ENCODE measurements at places on chromosomes 7 and 10.

- peaks cover 12% of the 10 kb centered on the region for H3K4me1 ChIP-seq
These were observed 7.1 kb upstream of the RBM28 start for GRCh38 chr7:128350708-128351295.

GRCh38 chr7:1460821-1461645, 1.8 kb upstream of the MICALL2 start:
- no peaks in the 10 kb centered on the region for H3K27me3 ChIP-seq
- no peak for DNase-seq
- peak overlapping the region; percentile 19 for H3K4me3 ChIP-seq
- peak overlapping the region; percentile 87 for H3K27ac ChIP-seq

- peaks cover 2% of the 10 kb centered on the region for H3K4me1 ChIP-seq
- no peaks in the 10 kb centered on the region for H3K27me3 ChIP-seq
- no peaks in the 10 kb centered on the region for H3K36me3 ChIP-seq
- no peak for DNase-seq
These were observed 205.4 kb downstream of the IMMP2L start for GRCh38 chr7:111356941-111357340.

DNA sequence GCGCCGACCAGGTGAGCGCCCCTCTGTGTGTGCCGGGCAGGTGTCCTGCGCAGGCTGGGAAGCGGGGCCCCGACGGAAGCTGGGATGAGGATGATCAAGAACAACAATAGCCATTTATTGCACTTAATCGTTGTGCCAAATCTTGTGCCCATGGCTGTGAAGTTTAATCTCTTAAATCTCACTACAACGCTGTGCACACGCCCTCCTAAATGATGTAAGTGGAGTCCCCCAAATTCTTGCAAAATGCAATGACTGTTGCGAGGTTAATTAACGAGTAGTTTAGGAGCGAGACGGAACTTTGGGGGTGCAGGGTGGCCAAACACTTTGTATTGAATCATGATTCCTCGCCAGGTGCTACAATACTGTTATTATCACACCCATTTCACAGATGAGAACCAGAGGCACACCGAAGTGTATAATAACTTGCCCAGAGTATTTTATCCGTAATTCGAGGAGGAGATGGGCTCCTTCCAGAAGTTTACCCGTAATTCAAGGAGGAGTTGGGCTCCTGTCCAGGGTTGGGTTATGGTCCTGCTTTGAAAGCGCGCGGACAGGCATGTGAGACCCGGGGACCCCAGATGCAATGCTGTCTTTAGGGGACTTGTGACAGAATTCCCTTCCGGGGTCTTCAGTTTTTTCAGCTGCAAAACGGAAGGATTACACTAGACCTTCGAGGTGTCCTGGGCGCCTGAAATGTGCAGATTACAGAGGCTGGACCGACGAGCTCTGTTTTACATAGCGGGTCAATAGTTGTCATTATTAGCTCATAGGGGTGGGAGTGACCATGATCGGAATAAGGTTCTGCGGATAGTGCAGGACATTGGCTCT, 1.0 kb downstream of the FFAR4 start:
- H3K27ac ChIP-seq = no peak overlapping the region
- no peak for DNase-seq
- H3K36me3 ChIP-seq = peaks cover 9% of the 10 kb centered on the region
- peaks cover 7% of the 10 kb centered on the region for H3K4me1 ChIP-seq

- no peak for DNase-seq
- H3K4me3 ChIP-seq = no peak overlapping the region
- no peak overlapping the region for H3K27ac ChIP-seq
- H3K4me1 ChIP-seq = peaks cover 15% of the 10 kb centered on the region
- H3K27me3 ChIP-seq = no peaks in the 10 kb centered on the region
- H3K36me3 ChIP-seq = peaks cover 5% of the 10 kb centered on the region
These were observed 82.3 kb downstream of the INPP5A start for GRCh38 chr10:132619927-132620326.

DNA sequence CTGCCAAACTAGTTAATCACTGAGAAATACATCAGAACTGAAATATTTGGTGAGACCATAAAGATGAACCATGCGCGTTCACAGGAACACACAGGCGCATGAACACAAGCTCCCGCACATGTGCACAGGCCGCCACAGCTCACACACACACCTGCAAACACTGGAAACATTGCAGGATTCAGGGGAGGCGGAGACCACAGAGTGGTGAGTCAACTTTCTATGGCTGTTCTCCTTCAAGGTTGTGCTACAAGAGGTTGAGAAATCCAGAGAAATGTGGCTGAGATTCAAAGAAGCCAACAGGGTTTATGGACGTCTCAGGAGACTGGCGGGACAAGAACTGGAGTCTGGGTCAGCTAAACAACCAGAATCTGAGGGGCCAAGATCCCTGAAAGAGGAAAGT, 17.8 kb downstream of the ESYT2 start:
- H3K36me3 ChIP-seq = peaks cover 6% of the 10 kb centered on the region
- no peaks in the 10 kb centered on the region for H3K27me3 ChIP-seq
- peaks cover 68% of the 10 kb centered on the region for H3K4me1 ChIP-seq

DNA sequence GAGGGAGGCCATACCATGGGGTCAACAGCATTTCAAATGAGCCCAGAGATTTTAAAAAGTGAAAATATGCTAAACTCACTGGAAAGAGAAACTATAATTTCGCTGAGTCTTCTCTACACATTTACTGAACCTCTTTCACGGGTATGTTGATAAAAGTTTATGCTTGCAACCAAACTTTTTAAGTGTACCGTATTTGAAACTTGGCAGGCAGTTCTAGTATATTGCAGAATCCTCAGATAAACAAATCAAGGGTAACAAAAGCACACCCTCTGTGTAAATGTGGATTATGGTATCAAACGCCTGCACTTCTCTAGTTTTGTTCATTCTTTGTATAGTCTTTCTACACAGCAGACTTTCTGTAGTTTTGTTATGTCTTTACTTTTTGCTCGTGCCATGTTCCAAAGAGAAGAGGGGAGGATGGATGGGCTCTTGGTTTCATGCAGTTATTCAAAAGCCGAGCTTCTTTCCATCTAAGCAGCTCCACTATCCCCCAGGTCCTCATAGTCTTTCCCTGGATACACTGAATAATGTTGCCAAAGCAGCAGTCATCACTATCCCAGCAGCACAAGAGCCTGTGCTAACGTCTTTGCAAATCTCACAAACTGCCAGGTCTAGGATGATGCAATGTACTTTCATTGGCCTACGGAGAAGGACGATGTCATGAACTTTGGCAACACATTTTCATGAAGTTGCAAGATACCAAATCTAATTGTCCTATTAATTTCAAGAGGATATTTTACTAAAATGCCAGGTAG, 131.2 kb downstream of the MPP7 start:
- H3K27ac ChIP-seq = no peak overlapping the region
- H3K4me1 ChIP-seq = peaks cover 27% of the 10 kb centered on the region
- H3K36me3 ChIP-seq = peaks cover 2% of the 10 kb centered on the region
- DNase-seq = no peak
- no peaks in the 10 kb centered on the region for H3K27me3 ChIP-seq

DNA sequence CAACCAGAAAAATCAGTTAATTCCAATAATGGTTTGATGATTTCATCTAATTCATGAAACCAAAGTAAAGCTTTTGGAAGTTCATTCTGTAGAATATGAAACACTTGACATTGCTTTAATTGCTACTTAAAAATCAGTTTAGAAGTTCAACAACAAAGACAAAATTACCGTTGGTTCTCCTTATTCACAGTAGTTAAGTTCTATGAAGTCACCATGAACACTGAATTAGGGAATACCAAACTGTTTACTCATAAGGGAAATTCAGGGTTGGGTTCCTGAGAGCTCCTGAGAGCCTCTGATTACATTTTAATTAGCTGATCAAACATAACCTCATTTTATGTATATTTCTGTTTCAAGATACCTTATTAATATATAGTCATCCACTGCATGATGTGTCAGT, 46.2 kb downstream of the ZNF438 start:
- H3K27ac ChIP-seq = no peak overlapping the region
- no peaks in the 10 kb centered on the region for H3K27me3 ChIP-seq
- no peak overlapping the region for H3K4me3 ChIP-seq
- H3K4me1 ChIP-seq = no peaks in the 10 kb centered on the region
- H3K36me3 ChIP-seq = peaks cover 2% of the 10 kb centered on the region

DNA sequence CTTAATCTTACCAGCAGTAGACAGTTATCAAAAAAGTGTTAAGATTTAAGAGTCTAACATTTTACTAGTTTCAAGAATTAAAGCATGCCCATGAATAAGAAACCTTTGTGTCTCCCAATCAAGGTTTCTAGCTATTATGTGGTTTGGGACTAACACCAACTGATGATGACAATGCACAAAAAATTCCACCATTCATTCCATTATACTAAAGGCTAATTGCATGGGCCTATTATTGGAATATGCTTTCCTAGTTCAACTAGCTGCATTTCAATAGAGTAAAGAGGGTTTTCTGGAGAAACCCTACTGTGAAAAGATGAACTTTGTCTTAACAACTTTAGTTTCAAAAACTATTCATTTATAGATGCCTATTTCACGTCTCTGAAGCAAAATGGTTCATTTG, 44.6 kb downstream of the UBE2H start:
- H3K27me3 ChIP-seq = no peaks in the 10 kb centered on the region
- no peak overlapping the region for H3K4me3 ChIP-seq
- DNase-seq = no peak
- H3K4me1 ChIP-seq = peaks cover 57% of the 10 kb centered on the region
- H3K27ac ChIP-seq = peak overlapping the region; percentile 46

GRCh38 chr10:104809288-104810090, 168.4 kb downstream of the SORCS3 start:
- no peak for DNase-seq
- no peak overlapping the region for H3K4me3 ChIP-seq
- H3K36me3 ChIP-seq = no peaks in the 10 kb centered on the region
- H3K27ac ChIP-seq = no peak overlapping the region
- H3K4me1 ChIP-seq = no peaks in the 10 kb centered on the region

DNA sequence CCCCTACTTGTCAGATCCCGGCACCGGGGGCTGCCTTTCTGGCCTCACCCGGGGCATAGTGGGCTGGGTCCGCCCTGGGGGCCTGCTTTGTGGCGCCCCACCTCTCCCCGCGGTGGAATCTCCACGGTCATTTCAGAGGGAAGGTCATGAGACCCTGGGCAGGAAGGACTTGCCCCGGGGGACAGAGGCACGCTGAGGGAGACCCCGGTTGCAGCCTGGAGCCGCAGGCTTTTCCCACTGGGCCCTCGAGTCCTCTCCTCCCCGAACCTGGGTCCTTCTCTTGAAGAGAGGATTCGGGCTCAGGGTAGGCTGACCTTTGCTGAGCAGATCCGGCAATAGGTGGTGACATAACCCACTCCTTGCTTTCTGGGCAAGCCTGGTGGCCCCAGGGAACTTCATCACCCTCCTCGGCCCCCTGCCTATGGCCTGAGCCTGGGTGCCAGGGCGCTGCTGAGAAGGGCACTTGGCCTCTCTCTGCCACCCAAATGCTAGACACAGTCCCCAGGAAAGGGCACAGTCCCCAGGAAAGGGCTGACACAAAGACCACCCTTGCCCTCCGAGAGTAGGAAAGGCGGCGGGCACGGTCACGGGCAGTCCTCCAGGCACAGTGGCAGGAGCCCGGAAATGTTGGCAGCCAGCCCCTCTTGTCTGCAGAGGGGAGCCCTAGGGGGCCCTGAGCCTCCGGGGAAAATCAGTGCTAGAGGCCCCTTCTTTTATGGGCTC, 36.2 kb downstream of the FKBP6 start:
- DNase-seq = no peak
- H3K27me3 ChIP-seq = peaks cover 36% of the 10 kb centered on the region
- H3K4me1 ChIP-seq = no peaks in the 10 kb centered on the region
- no peak overlapping the region for H3K27ac ChIP-seq
- no peak overlapping the region for H3K4me3 ChIP-seq
- peaks cover 4% of the 10 kb centered on the region for H3K36me3 ChIP-seq

GRCh38 chr7:25789701-25790640, 362.0 kb upstream of the NFE2L3 start:
- H3K27me3 ChIP-seq = peaks cover 30% of the 10 kb centered on the region
- no peak for DNase-seq
- H3K27ac ChIP-seq = no peak overlapping the region

GRCh38 chr7:157737151-157738065, 400.6 kb downstream of the DNAJB6 start:
- H3K27ac ChIP-seq = no peak overlapping the region
- H3K4me1 ChIP-seq = peaks cover 2% of the 10 kb centered on the region
- DNase-seq = no peak
- peaks cover 39% of the 10 kb centered on the region for H3K27me3 ChIP-seq

DNA sequence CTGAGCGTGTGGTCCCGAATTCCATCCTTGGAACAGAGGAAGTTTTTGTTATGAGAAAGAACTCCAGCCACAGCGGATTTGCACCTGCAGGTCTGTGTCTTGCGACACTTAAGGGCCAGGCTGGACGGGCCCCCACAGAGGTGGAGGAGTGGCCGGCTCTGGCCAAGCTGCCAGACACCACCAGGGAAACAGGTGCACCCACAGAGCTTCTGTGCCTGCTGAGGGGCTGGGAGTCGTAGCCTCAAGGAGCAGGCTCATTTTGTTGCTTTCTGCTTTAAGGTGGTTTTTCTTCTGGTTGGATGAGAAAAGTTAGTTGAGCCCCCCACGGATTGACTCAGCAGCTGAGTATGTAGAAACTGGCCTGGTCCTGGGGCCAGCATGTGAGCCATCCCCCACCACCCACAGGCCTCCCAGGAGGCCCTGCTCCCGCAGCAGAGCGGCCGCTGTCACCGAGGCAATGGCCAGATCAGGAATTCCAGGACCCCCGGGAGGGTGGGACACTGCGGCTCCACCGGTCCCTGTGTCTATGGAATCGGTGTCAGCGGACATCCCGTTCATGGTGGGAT, 41.9 kb downstream of the NKX6-2 start:
- no peaks in the 10 kb centered on the region for H3K36me3 ChIP-seq
- DNase-seq = no peak
- no peaks in the 10 kb centered on the region for H3K27me3 ChIP-seq
- H3K4me3 ChIP-seq = no peak overlapping the region

DNA sequence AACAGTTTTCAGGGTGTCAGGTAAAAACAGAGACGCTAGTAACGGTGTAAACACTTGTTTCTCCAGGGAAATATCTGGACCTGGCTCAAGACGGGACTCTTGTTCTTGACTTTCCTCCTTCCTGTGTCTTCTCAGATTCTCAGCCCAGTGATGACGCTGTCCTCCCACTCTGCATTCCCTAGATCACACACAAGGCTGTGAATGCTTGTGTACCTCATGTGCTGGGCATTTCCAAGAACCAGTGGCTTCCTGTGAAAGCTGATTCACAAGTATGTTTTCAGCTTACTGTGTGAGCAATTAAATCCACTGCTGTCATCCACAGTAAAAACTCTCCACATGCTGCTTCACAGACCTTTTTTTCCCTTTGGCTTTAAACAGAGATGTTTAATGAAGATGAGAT, 193.8 kb upstream of the DPP6 start:
- H3K27ac ChIP-seq = no peak overlapping the region
- no peak for DNase-seq
- no peaks in the 10 kb centered on the region for H3K4me1 ChIP-seq
- H3K36me3 ChIP-seq = no peaks in the 10 kb centered on the region

DNA sequence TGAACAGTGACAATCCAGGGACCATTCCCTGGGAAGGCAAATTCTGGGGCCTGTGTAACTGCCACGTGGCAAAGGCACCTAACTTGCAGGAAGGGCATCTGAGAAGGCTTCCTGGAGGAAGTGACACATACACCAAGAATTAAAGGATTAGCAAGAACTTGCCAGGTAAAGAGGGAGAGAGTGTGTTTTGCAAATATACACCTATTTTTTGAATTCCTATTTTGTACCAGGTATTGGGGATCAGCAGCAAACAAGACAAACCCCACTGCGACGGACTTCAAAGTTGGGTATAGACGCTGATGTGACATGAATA, 206.5 kb upstream of the ZMIZ1 start:
- no peak overlapping the region for H3K4me3 ChIP-seq
- H3K4me1 ChIP-seq = peaks cover 3% of the 10 kb centered on the region
- no peak overlapping the region for H3K27ac ChIP-seq
- DNase-seq = no peak
- H3K27me3 ChIP-seq = peaks cover 35% of the 10 kb centered on the region

- no peaks in the 10 kb centered on the region for H3K27me3 ChIP-seq
- H3K36me3 ChIP-seq = no peaks in the 10 kb centered on the region
- H3K4me3 ChIP-seq = peak overlapping the region; percentile 36
- H3K27ac ChIP-seq = peak overlapping the region; percentile 37
- no peak for DNase-seq
These were observed 2.5 kb downstream of the PSAP start for GRCh38 chr10:71848325-71849275.
